ENCODE measurements at places on chromosomes 4 and X. TPM values are rescaled to one million over a fixed set of nuclear protein-coding genes. Genes with fewer than 3 reads are reported as not detected.

GRCh38 chr4:48752246-48752645, 27.8 kb downstream of the FRYL start:
- H3K36me3 ChIP-seq = no peaks in the 10 kb centered on the region
- H3K27me3 ChIP-seq = no peaks in the 10 kb centered on the region
- no peak overlapping the region for H3K4me3 ChIP-seq
- no peak overlapping the region for H3K27ac ChIP-seq

DNA sequence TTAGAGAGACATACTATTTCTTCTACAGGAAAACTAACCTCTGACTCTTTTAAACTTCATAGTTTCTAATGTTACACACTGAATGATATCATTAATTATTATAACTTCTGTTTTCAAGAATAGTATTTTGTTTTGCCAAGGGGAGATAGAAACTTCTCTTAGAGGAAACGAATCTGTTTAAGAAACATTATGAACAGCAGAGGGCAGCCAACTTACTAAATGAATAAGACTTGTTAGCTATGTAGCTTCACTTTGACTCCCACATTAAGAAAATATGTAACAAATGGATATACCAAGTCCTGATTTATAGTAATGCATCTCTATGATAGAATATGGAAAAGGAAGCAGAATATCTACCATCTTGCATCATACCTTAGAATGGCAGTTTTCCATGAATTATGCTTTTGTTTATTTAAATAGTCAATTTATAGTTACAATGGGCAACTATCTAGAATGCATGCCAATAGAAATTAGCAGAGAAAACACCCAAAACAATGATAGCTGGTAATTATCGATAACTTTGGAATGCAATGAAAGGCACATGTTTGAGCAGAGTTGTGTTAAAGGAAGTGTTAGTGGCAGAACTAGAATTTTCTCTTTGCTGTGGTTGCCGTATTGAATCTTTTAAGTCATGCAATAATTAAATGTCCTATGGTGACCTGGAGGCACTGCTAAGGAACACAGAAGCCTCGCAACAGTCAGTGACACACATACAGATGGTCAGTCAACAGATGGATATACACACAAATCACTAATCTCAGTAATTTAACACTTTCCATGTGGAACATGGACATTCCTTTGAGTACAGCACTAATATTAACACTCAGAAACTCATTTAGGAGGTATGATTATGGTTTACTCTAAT, 105.7 kb upstream of the PDLIM3 start:
- DNase-seq = peak; percentile 12
- no peaks in the 10 kb centered on the region for H3K27me3 ChIP-seq
- H3K4me3 ChIP-seq = no peak overlapping the region
- H3K36me3 ChIP-seq = no peaks in the 10 kb centered on the region
- no peaks in the 10 kb centered on the region for H3K4me1 ChIP-seq
- H3K27ac ChIP-seq = no peak overlapping the region

DNA sequence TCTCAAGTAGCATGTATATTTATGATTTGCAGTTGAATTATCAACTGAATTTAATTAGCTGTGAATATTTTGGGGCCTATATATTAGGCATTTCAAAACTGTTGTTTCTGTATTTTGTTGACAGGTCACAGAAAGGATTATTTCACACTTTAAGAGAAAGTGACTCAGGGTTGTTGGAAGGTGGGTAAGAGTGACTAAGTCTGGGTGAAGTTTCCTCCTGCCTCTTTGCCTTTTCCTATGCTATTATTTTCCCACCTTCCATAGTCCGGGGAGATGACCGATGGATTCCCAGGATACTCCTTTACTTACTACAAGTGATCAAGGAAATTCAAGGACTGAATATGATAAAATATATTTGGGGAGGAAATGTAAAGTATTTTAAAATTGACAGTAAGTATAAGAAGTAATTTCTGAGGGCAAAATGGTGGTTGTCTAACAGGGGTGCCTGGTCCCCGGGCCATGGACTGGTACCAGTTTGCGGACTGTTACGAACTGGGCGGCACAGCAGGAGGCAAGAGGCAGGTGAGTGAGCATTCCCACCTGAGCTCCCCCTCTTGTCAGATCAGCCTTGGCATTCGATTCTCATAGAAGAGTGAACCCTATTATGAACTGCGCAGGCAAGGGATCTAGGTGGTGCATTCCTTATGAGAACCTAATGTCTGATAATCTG, 175.5 kb upstream of the GPRIN3 start:
- no peaks in the 10 kb centered on the region for H3K27me3 ChIP-seq
- no peak overlapping the region for H3K4me3 ChIP-seq
- no peaks in the 10 kb centered on the region for H3K36me3 ChIP-seq
- no peaks in the 10 kb centered on the region for H3K4me1 ChIP-seq
- H3K27ac ChIP-seq = no peak overlapping the region

DNA sequence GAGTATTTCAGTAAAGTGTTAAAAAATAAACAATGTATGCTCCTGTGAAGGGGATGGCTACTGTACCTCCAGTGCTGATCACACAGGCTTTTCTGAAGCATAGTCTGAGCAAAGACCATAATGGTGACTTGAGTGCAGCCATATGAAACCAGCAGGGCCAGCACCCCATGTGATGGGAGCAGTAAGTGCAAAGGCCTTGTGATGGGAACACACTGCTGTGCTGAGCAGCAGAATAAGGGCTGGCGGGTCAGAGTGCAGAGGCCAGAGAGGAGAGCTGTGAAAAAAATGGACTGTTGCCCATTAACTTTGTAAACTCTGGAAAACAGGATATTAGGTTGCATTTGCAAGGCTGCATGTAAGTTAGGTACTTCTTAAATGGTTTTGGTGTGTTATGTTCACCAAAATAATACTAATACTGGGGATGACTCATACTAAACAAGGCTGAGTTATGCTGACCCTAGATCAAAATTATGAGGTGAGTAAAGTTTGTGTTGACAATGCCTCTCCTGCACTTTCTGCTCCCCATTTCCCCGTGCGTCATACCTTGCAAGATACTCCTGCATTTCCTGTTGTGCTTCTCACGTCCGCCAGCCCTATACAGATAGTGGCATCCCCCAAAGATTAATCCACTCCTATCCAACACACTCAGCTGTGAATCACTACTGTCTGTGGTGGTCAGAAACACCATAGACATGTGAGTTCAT, 67.0 kb upstream of the FAM9A start:
- no peaks in the 10 kb centered on the region for H3K4me1 ChIP-seq
- no peak overlapping the region for H3K27ac ChIP-seq

GRCh38 chrX:120840827-120841226, 34.8 kb downstream of the CT47B1 start:
- no peaks in the 10 kb centered on the region for H3K36me3 ChIP-seq
- H3K27ac ChIP-seq = no peak overlapping the region
- H3K4me1 ChIP-seq = no peaks in the 10 kb centered on the region
- DNase-seq = no peak

- H3K27me3 ChIP-seq = no peaks in the 10 kb centered on the region
- H3K27ac ChIP-seq = no peak overlapping the region
- no peaks in the 10 kb centered on the region for H3K36me3 ChIP-seq
- H3K4me1 ChIP-seq = no peaks in the 10 kb centered on the region
Observed at GRCh38 chr4:149794352-149794751, 21.3 kb downstream of the IQCM start.

SORBS2 gene
- total RNA-seq = 0.90 TPM

Data from GM12878 (cell line).